ENCODE measurements at places on chromosomes 2 and 18.

DNA sequence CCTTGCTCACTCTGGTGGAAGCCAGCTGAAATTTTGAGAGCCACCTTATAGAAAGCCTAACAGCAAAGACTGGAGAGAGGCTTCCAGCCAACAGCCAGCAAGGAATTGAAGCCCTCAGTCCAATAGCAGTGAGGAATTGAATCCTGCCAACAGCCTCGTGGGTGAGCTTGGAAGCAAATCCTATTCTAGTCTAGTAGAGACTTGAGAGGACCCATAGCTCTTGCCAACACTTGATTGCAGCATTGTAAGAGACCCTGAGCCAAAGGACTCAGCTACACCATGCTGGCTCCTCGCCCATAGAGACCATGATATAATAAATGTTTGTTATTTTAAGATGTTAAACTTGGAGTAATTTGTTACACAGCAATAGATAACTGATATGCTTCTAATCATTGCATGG lies 403.0 kb upstream of the TNP1 start:
- DNase-seq, result no peak

GRCh38 chr18:2223849-2224248 lies 347.5 kb downstream of the METTL4 start:
- DNase-seq, result peak; percentile 18

- DNase-seq, result no peak
These were observed 96.8 kb downstream of the CLIP4 start for GRCh38 chr2:29212009-29212408.

GRCh38 chr2:134642938-134643337 lies 75.9 kb downstream of the TMEM163 start:
- no peak for DNase-seq

DNA sequence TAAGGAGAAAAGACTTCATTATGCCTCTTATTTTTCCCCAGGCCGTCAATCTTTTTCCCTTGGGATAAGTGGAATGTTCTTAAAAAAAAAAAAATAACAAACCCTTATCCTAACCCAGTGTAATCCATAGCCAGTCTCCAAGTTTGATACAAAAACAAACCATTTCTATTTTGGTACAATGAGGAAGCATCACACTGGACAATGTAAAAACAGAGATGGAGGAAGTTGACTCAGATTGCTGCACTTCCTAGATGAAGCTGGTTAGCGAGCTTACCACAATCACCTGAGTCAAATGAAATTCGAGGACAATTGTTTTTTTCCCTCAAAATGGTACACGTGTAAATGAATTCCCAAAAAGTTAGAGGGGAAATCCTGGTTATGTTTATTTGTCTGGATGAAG lies 259.7 kb downstream of the TCF4 start:
- DNase-seq, result peak; percentile 1

DNA sequence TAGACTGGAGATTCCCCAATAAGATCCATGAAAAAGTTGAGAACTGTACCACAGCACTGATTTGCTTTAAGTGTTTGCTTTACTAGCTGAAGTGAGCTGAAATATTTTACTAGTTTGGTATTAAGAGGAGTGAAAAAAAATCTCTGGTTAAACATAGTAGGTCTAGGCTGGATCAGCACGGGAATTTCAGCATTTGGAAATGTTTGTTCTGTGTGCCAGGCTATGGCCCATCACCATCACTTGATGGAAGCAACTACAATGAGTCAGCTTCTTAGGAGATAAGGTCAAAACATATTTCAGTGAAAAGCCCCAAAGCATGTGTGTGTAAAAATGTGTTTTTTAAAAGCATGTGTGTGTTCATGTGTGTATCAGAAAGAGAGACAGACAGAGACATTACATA lies 131.4 kb upstream of the DNMT3A start:
- no peak for DNase-seq

- DNase-seq, result peak; percentile 23
These were observed 42.4 kb upstream of the MTIF2 start for GRCh38 chr2:55311444-55311870.

Data from foreskin keratinocyte (primary cell).